ENCODE measurements at places on chromosomes 13 and 19. TPM values are rescaled to one million over a fixed set of nuclear protein-coding genes. Genes with fewer than 3 reads are reported as not detected.

GRCh38 chr19:15199661-15200552, 888 bp downstream of the NOTCH3 start:
- H3K4me3 ChIP-seq = peak overlapping the region; percentile 90
- H3K4me1 ChIP-seq = peaks cover 11% of the 10 kb centered on the region
- H3K27me3 ChIP-seq = no peaks in the 10 kb centered on the region

The ZNF816 gene
- 6.4 TPM for total RNA-seq

The ZNF709 gene
- total RNA-seq = 5.1 TPM

DNA sequence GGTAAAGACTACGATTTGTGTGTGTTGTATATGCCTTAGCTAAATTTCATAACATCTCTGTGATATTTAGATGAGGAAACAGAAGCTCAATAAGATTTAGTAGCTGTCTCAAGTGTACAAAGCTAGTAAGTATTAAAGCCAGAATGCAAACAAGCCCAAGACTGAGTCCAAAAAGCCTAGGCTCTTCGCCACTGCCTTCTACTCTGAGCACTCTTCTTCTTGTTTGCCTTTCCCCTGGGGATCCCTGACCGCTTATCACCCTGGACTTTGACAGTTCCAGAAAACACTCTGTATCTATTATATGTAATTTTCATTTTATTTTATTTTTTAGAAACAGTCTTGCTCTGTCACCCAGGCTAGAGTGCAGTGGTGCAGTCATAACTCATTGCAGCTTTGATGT, 5.8 kb downstream of the TM9SF2 start:
- H3K27me3 ChIP-seq = no peaks in the 10 kb centered on the region
- peaks cover 12% of the 10 kb centered on the region for H3K4me1 ChIP-seq
- no peak for DNase-seq
- H3K36me3 ChIP-seq = peaks cover 7% of the 10 kb centered on the region

- no peaks in the 10 kb centered on the region for H3K27me3 ChIP-seq
- peak; percentile 48 for DNase-seq
- no peak overlapping the region for H3K27ac ChIP-seq
- H3K4me1 ChIP-seq = no peaks in the 10 kb centered on the region
- no peaks in the 10 kb centered on the region for H3K36me3 ChIP-seq
These were observed 324.0 kb downstream of the GPC5 start for GRCh38 chr13:91722267-91722884.

The LILRB4 gene
- total RNA-seq = not detected

The CFAP97D2 gene
- total RNA-seq = not detected

- no peak overlapping the region for H3K27ac ChIP-seq
- DNase-seq = peak; percentile 50
- no peaks in the 10 kb centered on the region for H3K36me3 ChIP-seq
- no peak overlapping the region for H3K4me3 ChIP-seq
- no peaks in the 10 kb centered on the region for H3K27me3 ChIP-seq
These were observed 13.4 kb downstream of the LYL1 start for GRCh38 chr19:13089139-13089856.
